ENCODE measurements at places on chromosomes 3 and 15.

DNA sequence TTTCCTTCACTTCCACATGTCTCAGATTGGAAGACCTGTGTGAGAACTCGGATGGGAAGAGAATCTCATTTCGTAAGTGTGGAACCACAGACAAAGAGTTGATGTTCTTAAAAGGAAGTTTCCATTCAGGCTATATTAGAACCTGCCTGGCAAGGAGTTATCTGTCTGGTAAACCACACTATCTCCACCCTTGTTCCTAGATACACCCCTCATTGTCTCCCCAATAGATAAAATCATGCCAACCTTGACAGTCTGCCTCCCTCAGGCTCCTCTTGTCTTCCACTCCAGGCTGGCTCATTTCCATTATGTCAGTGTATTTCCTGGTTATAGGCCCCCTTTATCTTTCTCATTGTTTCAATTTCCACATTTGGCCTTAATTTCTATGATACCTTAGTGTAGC, 89.2 kb downstream of the TMEM108 start:
- no peak for DNase-seq

DNA sequence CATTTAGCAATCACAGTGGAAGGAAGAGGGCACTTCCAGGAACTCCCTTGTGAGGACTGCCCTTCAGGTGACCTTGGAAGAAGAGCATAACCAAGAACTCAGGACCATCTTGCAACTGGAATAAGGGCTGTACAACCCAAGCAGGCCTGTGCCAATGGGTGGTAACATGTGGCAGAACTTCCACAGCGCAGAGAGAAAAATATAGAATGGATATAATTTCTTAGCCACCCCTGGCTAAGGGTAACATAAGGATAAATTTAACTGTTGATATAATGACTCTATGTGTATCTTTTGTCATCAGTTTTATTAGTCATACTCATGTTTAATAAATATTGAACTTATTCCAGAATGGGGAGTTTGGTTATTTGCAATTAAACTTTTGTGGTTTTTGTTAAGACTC, 13.4 kb upstream of the MFSD1 start:
- no peak for DNase-seq

DNA sequence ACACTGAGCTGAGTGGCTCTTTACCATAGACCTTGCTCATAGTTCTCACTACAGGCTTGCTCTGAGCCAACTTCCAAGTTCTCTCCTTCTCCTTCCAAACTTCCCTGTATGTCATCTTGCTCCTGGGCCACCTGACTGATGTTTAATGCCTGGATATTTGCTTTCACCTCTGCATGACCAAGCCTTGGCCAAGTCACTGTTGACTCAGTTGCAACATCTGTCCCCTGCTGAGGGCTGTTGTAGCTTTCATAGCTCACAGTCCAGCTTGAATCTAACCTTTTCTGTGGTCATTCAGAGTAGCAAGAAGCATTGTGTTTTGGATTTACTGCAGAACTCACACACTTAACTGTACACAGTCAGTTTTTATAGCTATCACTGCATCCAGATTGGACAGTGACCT, 171.8 kb upstream of the ROPN1 start:
- no peak for DNase-seq

GRCh38 chr3:14631687-14632441, 19.7 kb upstream of the CCDC174 start:
- no peak for DNase-seq

GRCh38 chr15:79966634-79967297, 4.2 kb downstream of the BCL2A1 start:
- no peak for DNase-seq

DNA sequence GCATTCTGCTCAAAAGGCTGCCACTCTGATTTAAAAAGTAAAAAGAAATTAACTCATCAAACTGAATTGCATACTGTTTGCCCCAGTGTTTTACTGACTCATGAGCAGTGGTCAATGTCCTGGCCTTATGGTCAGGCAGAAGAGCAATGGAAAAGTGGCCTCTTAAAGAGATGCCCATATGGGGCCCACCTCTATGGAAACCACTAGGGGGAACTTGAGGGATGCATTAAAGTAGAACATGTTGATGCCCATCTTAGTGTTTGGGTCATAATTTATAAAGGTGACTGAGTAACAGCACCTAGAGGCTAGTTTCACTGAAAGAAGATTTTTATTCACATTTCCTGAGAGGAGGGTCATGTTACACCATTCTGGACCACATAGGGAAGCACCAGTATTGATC, 66.5 kb upstream of the RNU6-1 start:
- DNase-seq, result no peak
